ENCODE measurements at places on chromosomes 6 and 20.

GRCh38 chr6:14144678-14145113 is 27.1 kb downstream of the CD83 start:
- peak; percentile 78 for DNase-seq

DNA sequence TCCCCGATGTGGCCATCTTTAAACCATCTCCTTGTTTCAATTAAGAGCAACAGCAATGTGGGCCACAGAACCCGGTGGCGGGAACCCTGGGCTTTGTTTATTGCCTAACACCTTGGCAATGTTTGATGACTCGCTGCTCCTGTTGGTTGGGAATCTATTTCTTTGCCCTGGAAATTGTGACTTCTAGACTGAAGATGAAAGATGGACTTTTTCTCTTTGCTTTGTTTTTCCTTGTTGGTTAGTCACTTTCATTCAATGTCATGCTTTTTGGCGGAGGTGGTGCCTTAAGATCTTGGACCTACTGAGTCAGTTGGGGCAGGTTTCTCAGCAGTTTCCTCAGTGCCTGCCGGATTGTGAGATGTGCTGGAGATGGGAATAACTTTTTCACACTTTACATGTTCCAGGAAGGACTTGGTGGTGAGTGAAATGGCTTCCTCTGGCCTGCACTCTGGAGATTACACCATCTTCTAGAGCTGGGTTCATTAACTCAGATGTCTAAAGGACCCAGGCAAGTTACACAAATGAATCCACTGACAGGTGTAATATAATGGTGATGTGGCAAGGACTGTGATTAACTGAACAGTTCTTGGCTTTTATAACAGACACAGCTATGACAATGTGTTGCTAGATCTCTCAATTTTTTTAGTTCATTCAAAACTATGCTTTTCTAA is 56.3 kb downstream of the TSHZ2 start:
- no peak for DNase-seq

- DNase-seq, result peak; percentile 60
Measured at GRCh38 chr20:62642666-62643520, 590 bp downstream of the SLCO4A1 start.

GRCh38 chr6:118705544-118706491 is 54.4 kb upstream of the CEP85L start:
- peak; percentile 51 for DNase-seq

- DNase-seq, result no peak
Measured at GRCh38 chr6:144134176-144134575, 16.1 kb upstream of the STX11 start.

DNA sequence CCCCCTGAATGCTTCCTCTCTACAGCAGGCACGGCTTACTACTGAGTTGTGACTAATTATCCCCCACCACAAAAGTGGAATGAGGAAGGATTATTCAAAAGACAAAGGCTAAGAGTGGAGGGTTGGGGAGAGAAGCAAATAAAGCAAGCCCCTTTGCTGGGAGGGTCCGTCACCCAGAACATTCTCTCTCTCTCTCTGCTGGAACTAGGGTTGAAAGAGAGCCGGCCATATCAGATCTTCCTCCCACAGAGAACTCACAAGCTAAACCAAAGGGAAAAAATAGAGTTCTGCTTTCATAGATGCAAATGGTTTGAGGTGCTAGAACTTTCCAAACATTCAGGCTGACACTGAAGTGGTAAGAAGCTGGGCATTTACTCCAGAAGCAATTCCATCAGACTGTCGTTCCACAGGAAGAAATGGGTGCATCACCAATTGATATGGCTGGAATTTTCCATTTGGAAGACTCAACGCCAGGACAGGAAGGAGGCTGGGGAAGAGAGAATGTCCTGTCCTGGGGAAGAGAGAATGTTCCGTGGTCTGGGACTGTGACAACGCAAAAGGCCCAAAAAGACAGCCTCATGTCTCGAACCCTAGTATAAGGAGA is 7.9 kb downstream of the ZMYND8 start:
- DNase-seq, result no peak

DNA sequence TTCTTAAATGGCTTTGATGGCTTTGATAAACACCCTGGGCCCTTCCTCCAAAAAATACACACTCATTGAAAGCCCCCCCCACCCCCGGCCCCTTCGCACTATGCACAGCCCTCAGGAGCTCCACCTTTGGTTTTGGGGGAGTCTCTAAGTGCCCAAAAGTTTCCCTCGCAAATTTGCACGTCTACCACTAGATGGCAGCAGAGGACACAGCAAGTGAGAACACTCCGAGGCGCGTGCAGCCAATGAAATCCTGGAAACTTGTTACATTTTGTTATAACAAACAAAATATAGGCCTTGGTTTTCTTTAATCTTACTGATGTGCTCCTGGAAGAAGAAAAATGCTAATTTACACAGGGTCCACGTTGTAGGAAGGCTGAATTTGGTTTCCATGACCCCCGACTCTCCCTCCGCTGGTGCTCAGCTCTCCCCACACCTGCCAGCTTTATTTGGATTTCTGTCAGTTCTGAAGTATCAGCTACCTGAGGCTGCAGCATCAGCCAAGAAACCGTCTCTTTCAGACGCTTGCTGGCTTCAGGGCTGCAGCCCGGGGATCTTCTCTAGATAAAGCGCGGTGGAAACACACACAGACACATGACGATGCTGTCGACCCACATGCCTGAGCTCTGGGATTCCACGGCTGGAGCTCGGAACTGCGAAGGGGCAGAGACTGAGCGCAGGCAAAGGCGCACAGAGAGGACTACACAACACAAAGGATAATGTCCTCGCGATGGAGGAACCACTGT is 148.3 kb upstream of the RPS6KA2 start:
- peak; percentile 71 for DNase-seq

DNA sequence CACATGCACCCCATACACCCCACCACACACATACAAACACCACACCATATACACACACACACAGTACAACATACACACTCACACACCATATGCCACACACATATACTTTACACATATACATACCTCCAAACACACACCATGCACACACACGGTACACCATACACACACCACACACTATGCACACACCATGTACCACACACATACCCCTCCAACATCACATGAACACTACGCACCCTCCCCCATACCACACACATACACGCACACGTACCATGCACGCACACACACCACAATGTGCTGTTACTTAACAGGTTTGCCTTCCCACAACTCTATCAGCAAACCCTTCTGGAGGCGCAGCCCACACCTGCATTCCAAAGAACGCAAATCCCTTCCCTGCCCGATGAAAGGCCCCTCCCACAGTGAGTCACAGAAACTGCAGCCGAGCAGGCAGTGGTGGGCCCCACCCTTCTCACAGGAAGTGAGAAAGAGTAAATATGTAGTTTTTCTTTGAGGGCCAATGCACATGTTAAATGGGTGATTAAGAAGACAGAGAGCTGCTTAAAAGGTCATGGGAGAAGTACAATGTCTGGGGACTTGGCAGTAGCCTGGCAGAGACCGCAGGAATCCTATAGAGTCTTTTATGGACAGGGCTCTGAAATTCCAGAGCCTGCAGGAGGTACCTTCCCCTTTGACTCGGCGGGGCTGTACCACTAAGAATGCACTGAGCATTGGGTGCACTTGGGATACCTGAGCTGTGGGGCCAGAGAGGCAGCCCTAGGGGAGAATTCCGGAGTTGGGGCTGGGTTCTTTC is 34.1 kb upstream of the EZR start:
- peak; percentile 98 for DNase-seq

DNA sequence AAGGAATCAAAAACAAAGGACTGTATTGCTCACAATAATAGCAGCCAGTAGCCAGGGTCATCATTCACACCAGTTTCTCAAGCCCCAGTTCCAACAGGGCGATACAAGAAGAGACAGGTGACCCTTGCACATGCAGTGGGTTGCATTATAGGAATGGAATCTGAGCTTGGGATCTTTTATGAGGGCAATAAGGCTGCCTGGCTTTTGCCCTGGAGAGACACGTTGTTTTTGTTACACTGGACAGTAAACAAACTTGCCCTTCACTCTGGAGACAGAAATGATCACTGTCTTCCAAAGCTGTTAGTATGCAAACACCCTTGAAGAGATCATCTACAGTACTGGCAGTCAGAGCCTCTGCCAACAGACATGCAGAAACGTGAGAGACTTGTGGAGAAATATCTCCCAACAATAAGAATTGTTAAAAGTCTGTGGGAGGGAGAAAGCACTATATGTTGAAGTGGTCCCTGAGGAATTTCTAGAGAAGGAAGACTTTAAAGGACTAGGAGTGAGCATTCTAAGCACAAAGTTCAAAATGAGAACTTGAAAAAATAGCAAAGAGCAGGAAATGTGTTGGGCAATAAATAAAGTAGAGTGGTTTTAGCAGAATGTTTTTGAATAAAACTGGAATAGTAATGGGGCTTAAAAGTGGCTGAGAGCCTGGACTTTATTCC is 6.2 kb upstream of the COL12A1 start:
- DNase-seq, result no peak

GRCh38 chr6:163721922-163722692 is 307.6 kb downstream of the QKI start:
- no peak for DNase-seq

- no peak for DNase-seq
Measured at GRCh38 chr6:153698001-153698400, 341.0 kb upstream of the OPRM1 start.

DNA sequence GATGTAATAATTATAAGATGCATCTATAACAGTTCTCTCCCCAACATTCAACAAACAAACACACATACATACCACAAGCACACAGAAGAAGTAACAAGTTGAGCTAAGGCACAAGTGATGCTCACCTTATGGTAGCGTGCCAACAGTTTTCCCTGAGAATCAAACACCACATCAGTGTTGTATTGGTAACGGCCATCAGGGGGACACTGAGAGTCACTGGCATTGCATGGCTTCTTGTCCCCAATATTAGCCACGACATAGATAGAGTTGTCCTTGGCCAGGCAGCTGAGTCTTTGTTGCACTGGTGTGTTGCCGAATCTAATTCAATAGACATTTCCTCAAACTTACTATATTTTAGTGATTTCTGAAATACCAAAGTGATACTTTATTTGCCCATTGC is 14.8 kb upstream of the VNN1 start:
- no peak for DNase-seq

DNA sequence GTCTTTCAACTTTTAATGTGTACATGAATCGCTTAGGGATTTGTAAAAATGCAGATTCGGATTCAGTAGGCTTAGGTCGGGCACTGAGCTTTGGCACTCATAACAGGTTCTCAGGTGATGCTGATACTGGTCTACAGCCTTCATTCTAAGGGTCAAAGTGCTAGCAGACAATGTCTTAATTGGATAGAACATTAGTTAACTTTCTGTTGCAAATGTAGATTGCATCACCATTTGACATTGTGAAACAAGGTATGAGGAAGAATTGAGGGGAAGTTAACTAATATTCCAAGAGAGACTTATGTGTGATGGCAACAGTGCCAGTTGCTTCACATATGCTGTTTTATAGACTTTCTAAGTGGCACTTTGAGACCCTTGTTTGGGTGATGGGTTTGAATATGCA is 86.9 kb downstream of the MLIP start:
- no peak for DNase-seq

- DNase-seq, result no peak
Measured at GRCh38 chr20:23369072-23369823, 7.3 kb downstream of the GZF1 start.

DNA sequence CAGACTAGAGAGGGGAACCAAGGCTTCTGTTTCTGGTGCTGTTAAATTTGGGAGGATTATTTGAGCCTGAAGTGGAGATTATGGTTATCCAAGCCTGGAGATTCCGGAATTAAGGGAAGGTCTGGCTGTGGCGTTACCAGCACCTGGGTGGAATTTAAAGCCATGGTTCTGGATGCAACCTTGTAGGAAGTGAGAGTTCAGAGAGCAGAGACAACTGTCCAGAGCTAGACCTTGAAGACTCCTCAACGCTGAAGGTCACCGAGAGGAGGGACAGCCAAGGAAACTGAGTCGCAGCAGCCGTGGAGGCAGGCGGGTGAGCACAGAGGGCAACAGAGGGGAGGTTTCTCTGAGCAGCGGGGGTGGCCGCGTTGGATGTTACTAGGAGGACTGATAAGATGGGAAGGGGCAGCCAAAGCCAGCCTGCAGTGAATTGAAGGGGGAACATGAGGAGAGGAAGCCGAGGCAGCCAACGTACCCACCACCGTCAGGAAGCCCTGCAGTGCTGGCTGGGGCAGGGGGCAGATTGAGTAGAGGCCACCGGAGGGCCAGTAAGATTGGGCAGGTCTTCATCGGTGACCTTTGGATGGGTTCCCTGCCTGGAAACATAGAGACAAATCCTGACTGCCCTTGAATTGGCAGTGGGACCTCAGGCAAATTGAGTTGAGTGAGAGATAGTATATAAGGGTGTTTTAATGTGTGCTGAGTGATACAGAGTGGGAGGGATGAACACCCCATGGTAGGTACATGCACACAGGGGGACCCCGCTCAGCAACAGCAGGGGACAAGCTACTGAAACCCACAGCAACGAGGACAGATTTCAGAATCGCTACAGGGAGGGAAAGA is 90.3 kb downstream of the SNX5 start:
- no peak for DNase-seq

DNA sequence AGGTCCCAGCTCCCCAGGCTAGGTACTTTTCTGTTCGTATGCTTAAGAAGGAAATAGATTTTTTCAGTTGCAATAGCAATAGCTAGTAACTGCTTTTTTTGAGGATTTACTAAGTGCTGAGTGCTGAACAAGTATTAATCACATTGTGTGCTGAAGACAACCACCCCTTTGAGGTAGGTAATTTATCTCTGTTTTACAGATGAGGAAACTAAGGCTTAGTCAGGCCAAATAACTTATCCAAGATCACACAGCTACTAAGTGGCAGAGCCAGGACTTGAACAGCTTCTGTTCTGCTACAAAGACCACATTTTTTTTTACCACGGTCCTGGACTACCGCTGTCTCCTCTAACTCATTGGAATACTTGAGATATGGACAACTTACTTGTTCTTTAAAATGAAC is 39.8 kb downstream of the LRRN4 start:
- no peak for DNase-seq

GRCh38 chr6:154605882-154606370 is 95.4 kb upstream of the CNKSR3 start:
- DNase-seq, result no peak

GRCh38 chr6:23879816-23880215 is 246.2 kb upstream of the NRSN1 start:
- no peak for DNase-seq

- DNase-seq, result peak; percentile 94
Measured at GRCh38 chr6:142926494-142927270, 18.3 kb downstream of the HIVEP2 start.

GRCh38 chr20:43442282-43442880 is 15.3 kb upstream of the SRSF6 start:
- DNase-seq, result peak; percentile 51

- peak; percentile 53 for DNase-seq
Measured at GRCh38 chr6:56570413-56571359, 72.0 kb downstream of the DST start.

GRCh38 chr6:108200631-108201030 is 34.8 kb downstream of the NR2E1 start:
- DNase-seq, result peak; percentile 83

Data from ELR (cell line).